Colonic mucosa (tissue), 4 donors: ENCODE measurements at places on chromosomes 7 and 10. TPM values are rescaled to one million over a fixed set of nuclear protein-coding genes. Genes with fewer than 3 reads are reported as not detected.

DNA sequence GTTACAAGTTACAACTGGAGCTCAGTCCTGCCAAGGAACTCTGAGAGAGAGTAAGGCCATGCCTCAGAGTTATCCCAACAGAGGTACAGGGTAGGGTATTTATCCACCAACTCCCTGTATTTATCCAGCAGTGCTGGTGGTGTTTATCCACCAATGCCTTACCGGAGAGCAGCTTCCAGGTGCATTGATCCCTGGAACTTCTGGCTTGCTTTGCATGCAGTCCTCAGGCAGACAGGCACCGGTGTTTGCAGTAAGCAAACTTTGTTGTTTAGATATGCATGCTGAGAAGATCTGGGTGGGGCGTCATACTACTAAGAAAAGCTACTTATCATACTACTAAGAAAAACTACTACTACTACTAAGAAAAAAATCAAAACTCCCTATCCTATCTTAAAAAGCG, 92.4 kb downstream of the CYP26A1 start:
- DNase-seq = no peak

DNA sequence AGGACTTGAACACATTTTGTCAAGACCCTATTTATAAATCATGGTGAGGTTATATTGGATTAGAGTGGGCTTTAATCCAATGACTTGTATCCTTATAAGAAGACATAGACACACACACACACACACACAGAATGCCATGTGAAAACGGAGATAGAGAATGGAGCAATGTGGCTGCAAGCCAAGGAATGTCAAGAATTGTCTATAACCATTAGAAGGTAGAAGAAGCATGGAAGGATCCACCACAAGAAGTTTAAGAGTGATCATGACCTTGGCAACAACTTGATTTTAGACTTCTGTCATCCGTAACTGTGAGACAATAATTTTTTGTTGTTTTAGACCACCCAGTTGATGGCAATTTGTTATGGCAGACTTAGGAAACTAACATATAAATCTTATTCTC, 514.2 kb downstream of the TFEC start:
- no peak for DNase-seq

- DNase-seq = no peak
Measured at GRCh38 chr7:8379264-8379663, 54.1 kb upstream of the NXPH1 start.

GIMAP6 gene
- 7.1 TPM for total RNA-seq

ANKRD30A gene
- total RNA-seq = not detected

ZNF853 gene
- 2.2 TPM for total RNA-seq

C7orf57 gene
- 0.24 TPM for total RNA-seq

NSUN6 gene
- total RNA-seq = 13.1 TPM
